NCI-H510A treated with DMSO at 0.1 percent for 48 hours (cell line): ENCODE measurements at places on chromosomes 16 and 17.

- DNase-seq, result no peak
These were observed 33.0 kb upstream of the ZNF750 start for GRCh38 chr17:82872591-82873520.

DNA sequence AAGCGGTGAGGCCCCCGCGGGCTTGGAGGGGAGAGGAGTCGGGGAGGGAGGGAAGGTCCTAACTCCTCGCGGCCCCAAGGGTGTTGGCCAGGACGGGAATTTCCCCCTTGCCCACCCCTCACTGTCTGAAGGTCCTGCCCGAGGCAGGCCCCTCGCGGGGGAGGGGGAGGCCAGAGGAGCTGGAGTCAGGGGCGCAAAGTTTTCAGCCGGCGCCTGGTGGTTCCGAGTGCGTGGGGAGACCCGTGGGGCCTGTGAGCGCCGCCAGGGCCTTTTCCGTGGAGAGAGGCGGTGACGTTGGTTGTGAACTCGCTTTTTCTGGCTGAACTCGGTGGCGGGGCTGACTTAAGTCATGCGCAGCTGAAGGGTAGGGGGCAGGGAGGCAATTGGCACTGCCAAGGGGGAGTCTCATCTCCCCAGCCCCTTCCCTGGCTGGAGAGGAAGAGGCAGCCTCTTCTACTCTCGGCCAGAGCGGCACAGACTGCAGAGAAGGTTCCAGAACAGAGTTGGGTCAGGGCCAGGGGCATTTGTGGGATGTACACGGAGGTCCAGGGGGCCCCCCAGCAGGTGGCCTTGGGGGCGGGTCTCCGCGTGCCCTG is 1.5 kb downstream of the CACNA1H start:
- no peak for DNase-seq

DNA sequence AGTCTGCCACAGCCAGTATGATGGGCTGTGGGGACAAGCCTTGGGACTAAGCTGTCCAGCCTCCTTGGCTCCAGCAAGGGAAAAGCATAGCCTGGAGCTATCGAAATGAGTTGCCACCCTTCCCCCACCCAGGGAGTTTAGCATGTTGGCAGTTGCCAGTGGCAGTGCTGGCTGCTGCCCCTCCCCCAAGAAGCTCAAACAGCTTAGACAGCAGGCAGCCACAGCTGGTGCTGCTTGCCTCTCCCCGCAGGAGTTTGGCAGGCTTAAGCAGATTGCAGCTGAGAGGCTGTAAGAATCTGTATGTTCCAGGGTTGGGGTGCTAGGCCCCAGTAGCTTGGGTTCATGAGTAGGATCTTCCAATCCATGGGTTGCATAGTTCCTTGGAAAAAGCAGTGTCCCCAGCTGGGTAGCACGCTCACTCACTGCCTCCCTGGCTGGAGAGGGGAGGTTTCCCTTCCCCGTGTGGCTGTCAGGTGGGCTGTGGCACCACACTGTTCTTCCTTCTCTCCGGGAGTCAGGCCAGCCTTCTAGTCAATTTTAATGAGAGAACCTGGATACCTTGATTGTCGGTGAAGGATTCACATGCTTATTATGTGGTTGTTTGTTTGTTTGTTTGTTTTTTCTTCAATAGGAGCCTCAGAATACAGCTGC is 506.1 kb downstream of the CDH11 start:
- DNase-seq, result peak; percentile 35

GRCh38 chr17:29102046-29102445 is 59.1 kb downstream of the PIPOX start:
- no peak for DNase-seq

DNA sequence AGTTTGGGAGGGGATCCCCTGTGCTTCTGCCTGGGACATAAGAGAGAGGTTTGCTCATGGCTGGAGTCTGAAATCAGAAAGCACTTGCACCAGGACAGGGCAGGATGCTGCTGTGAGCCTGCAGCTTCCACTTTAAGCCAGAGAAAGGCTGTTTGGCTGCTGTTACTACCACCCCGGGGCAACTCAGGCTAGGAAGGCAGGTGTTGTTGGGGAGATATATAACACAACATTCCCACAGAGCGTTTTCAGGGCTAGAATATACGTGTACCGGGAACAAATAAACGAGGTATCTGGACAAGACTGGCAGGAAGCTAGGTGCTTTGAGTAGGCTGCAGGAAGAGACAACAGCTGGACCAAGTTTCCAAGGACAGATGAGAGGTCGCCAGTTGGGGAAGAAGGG is 313.3 kb upstream of the CCL2 start:
- DNase-seq, result no peak

DNA sequence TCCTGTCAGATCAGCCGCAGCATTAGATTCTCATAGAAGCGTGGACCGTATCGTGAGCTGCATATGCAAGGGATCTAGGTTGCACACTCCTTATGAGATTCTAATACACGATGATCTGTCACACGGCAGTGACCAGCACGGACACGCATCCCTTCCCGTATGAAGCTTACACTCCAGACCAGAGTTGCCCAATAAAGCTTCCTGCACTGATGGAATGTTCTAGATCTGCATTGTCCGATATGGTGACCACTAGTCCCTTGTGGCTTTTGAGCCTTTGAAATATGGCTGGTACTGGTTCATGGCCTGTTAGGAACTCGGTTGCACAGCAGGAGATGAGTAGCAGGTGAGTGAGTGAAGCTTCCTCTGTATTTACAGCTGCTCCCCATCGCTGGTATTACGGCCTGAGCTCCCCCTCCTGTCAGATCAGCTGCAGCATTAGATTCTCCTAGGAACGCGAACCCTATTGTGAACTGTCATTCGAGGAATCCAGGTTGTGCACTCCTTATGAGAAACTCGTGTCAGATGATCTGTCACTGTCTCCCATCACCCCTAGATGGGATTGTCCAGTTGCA is 49.8 kb upstream of the ZCCHC14 start:
- no peak for DNase-seq

GRCh38 chr16:87919681-87919994 is 16.7 kb downstream of the CA5A start:
- DNase-seq, result no peak

- DNase-seq, result no peak
These were observed 388.7 kb upstream of the PMFBP1 start for GRCh38 chr16:72560617-72561016.

DNA sequence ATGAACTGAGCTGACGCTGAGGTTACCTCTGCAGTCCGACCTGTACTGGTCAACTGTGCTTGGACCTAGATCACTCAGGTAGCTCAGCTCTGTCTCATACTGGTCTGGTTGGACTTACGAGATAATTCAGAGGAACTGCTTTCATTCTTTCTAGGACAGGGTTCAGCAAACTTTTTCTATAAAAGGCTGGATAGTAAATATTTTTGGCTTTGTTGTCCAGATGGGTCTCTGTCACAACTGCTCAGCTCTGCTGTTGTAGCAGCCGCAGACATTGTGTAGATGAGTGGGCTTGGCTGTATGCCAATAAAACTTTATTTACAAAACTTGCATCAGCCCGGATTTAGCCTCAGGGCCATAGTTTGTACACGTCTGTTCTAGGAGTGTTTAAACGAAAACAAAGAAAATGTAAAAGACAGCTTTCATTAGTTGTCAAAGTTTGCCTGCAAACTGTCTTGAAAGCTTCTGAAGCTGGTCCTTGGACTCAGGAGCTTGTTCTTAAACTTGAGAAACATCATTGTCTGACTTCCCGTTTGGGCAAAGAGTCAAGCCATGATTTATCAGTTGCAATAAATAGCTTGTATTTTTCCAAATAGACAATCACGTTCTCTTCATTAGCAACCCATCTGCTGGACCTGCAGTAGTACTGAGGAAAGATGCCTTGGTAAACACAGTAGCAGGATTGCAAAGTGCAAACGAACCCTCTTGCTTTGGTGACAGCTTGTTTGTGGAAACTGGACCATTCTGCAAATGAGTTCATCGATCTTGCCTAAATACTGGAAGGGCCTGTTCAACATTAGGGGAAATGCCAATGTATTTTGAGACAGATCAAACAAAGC is 253.4 kb downstream of the SNX29 start:
- DNase-seq, result no peak

DNA sequence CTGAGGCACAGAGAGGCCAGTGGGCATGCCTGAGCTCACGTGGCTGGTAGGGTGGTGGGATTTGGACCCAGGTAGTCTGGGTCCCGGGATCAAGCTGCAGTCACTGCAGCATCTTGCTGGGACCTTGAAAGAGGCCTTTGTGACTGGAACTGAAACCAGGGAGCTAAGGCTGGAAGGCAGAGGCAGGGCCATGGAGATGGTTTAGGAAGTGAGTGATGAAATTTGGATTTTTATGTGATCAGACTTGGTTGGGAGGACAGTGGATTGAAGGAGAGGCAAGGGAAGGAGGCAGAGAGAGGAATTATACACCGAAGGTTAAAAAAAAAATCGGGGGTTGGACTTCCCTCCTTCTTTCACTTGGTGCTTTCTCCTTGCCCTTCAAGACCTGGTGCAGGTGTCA is 255.4 kb upstream of the CACNG5 start:
- DNase-seq, result no peak

DNA sequence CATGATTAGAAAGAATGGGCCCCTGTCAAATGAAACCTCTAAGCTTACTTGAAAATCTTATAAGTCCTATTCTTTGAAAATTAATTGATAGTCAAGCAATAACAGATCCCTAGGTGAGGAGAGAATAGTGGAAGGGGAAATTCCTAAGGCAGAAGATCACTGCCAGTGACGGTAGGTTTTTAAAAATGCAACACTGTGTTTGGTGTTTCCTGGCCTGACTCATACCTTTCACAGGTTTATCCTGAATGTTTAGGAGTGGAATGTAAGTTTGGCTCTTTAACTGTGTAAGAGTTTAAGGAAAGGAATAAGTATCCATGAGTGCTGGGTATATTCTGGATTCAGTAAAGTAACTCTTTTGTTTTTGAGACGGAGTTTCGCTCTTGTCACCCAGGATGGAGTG is 23.8 kb downstream of the HAPSTR1 start:
- DNase-seq, result no peak

GRCh38 chr17:77489239-77489892 is 348.6 kb downstream of the SEC14L1 start:
- DNase-seq, result no peak

DNA sequence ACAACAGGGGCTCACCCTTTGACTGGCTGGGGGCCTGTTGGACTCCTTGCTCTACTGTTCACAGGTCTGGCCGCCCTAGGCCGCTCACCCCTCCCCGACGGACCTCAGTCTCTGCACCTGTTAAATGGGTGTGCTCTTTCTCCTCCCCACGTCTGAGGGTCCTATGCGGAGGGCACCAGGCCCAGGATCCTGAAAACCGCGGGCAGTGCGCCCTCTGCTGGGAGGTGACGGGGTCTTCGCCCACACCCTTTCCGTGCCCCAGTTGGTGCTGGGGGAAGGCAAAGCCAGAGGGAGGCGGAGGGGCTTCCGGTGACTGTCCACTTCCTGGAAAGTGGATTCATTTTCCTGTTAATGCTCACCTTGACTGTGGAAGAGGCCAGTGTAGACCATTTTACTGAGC is 1010.9 kb downstream of the KCNJ18 start:
- DNase-seq, result no peak

GRCh38 chr16:65142276-65142675 is 20.4 kb upstream of the CDH11 start:
- no peak for DNase-seq

DNA sequence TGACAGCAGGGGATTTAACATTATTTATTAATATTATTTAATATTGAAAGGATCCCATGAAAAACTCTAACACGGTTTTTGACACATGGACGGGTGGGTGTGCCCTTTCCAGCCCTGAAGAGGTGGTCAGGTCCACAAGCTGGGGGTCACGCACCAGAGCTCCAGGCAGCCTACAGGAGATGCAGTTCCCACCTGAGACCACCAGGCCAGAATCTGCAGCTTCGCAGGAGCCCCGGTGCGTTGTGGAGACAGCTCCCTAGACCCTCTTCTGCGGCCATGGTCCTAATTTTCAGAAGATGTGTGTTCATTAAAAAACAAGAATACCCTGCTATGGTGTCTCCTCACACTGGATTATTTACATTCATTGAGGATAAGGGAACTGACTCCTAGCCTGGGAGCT is 331.1 kb downstream of the C16orf95 start:
- no peak for DNase-seq

DNA sequence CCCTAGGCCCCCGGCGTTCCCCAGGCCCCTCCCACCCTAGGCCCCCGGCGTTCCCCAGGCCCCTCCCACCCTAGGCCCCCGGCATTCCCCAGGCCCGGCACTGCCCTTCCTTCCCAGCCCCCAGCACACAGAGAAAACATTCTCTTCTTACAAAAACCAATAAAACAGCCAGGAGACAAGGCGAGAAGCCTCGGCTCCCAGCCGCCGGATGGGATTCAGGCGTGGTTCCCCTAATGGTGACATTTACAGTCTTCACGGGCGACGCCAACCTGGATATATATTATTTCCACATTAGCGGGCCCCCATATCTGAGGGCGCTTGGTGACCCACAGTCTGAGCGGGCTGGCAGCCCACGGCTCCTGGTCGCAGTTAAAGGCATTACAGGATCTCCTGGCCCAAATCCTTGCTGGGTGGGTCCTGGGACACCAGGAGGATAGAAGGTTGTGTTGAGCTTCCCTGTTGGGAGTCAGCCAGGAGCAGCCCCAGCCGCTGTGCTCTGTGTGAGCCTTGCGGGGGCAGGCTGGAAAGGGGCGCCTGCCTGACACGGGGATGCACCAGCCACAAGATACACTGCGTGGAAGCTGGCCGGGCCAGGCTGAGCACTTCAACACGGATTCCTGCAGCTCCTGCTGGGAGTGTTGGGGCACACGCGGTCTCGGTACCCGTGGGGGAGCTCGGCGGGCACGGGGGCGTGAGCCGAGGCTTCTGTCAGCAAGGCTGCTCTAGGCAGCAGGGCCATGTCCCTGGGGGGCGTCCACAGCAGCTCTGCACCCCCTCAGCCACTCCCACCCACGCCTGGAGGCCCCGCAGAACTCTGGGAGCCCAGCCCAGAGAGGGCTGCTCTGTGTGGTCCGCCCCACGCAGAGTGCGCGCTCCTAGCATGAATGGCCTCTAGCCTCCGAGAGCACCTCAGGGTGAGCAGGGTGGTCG is 83.7 kb downstream of the LMF1 start:
- DNase-seq, result no peak

GRCh38 chr17:35588196-35588920 is 1.2 kb downstream of the AP2B1 start:
- DNase-seq, result no peak

- DNase-seq, result no peak
These were observed 46.3 kb downstream of the KCNJ2 start for GRCh38 chr17:70215656-70216055.

GRCh38 chr16:67608364-67608763 is 36.6 kb upstream of the CARMIL2 start:
- DNase-seq, result no peak

DNA sequence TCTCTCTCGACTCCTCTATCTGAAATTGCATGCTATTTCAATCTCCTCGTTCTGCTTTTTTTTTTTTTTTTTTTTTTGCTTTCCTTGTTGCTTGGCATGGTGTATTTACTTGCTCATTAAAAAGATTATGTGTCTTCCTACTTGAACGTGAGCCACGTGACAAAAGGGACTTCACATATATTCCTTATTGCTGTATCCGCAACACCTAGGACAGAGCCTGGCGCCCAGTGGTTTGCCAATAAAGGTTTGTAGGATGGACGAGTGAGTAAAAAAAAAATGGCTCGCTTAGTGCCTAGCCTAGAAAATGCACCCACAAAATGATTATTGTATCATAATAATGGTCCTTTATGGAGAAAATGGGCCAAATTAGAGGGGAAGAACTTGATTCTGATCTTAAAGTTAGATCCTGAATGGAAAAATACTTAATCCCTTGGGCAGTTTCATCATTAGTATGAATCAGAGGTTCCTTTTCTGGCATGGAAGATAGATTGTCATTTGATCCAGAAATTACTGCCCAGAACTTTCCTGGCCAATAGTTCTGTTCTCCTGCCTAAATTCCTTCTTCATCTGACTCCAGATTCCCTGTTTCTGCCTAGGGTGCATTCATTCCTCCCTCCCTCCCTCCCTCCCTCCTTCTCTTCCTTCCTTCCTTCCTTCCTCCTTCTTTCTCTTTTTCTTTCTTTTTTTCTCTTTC is 13.6 kb upstream of the TMEM220 start:
- no peak for DNase-seq
